Peyer's patch (tissue), 4 donors: ENCODE measurements at places on chromosomes 1 and 21. TPM values are rescaled to one million over a fixed set of nuclear protein-coding genes. Genes with fewer than 3 reads are reported as not detected.

Gene APOBEC4
- total RNA-seq = not detected

DNA sequence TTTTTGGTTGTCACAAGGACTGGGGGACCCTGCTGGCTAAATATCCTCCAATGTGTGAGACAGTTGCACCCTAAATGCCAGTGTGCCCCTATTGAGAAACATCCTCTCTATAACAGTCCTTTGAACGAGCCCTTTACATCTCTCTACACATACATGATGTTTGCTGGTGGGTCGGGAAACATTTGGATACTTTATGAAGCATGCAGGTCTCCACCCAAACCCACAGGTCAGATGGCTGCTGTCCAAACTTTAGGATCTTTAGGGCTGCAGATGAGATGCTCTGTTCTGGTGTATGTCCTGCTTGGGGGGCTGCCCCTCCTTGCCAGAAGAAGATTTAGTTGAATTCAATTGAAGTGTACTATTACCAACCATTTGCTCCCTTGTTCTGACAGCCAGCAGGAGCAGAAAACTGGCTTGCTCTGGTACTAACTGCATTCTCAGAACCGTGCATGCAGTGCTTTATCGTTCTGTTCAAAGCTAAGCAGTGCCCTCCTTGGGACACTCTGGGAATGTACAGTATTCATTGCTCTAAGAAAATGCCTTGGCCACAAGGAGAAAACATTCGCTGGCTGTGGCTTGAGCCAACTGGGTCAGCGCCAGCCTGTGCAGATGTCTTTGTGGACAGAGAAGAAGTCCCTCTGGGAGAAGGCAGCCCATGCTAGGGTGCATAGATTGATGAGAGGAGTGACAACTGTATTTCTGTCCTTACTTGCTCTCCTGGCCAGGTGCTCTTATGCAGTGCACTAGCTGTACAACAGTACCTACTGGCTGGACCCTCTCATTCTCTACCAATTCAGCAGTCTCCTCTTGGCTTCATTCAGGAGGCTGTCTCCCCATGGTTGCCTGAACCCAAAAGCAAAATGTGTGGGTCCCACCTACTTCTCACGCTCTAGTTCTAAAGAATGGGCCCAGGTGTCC, 61.4 kb upstream of the DIRAS3 start:
- no peaks in the 10 kb centered on the region for H3K36me3 ChIP-seq
- no peak overlapping the region for H3K4me3 ChIP-seq
- no peaks in the 10 kb centered on the region for H3K4me1 ChIP-seq
- H3K27ac ChIP-seq = no peak overlapping the region
- H3K27me3 ChIP-seq = no peaks in the 10 kb centered on the region
- DNase-seq = peak; percentile 59

- no peak for DNase-seq
- no peaks in the 10 kb centered on the region for H3K36me3 ChIP-seq
- H3K27ac ChIP-seq = peak overlapping the region; percentile 64
- H3K4me3 ChIP-seq = no peak overlapping the region
These were observed 3.5 kb upstream of the RAP1A start for GRCh38 chr1:111615870-111616715.

DNA sequence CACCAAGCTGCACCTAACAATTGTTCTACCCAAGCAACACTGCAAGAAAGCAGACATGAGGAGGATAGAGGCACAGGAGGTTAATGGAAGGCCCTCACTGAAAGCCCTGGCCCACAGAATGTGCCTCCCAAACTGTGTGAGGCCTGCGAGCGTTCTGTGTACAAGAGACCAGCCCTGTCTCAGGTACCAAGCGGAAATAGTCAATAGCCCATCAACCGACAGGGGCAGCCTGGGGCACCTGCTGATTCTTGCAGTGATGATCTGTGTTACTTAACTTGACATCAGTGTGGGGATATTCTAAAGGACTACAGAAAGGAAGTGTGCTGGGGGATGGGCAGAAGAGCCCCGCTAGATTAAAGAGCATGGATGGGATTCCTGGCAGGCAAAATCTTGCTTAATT, 392.4 kb downstream of the KCNH1 start:
- H3K4me3 ChIP-seq = no peak overlapping the region
- no peaks in the 10 kb centered on the region for H3K36me3 ChIP-seq

Gene EFNA3
- 2.3 TPM for total RNA-seq

GRCh38 chr21:46394595-46395104, 64.0 kb upstream of the DIP2A start:
- no peaks in the 10 kb centered on the region for H3K4me1 ChIP-seq
- no peaks in the 10 kb centered on the region for H3K36me3 ChIP-seq
- DNase-seq = no peak

- H3K4me3 ChIP-seq = no peak overlapping the region
- DNase-seq = no peak
- no peaks in the 10 kb centered on the region for H3K36me3 ChIP-seq
- no peaks in the 10 kb centered on the region for H3K4me1 ChIP-seq
- no peak overlapping the region for H3K27ac ChIP-seq
These were observed 34.5 kb upstream of the DIPK1A start for GRCh38 chr1:92995441-92996430.

DNA sequence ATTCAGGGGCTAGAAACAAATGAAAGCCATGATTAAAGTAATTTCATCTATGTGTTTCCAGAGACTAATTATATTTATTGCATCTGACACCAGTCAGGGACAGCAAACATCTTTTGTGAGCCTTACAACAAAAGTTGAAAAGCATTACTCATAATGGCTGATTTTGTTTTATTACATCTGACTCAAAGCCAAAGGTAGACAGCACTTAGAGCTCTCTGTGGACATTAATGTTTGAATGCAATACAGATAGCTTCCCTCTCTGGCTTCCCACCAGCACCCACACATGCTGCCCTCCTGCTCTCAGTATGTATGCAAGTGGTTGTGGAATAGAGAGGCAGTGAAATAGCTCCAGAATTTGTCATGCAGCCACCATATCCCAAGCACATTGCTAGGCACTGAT, 198.7 kb downstream of the SETD4 start:
- no peak for DNase-seq
- H3K27me3 ChIP-seq = no peaks in the 10 kb centered on the region
- no peaks in the 10 kb centered on the region for H3K4me1 ChIP-seq

GRCh38 chr1:88661951-88662699, 21.9 kb upstream of the PKN2 start:
- DNase-seq = no peak
- H3K27me3 ChIP-seq = no peaks in the 10 kb centered on the region
- H3K27ac ChIP-seq = no peak overlapping the region
